ENCODE measurements at places on chromosomes 4 and X.

DNA sequence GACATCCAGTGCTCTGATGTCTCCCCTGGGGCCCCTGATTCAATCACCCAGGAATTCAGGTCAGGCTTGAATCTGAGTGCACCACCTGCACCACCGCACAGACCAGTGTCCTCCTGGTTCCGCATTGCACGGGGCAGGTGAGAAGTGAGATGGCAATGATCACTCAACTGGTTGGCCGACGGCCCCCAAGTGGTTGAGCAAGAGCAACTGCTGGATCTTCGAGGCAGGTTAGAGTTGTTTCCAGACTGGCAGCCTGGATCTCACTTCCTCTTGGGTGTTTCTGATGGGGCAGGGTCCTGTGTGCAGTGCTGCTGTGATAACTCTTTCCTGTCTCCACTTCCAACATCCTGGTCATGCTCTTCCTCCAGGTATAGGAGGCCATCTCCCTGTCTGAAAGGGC is 50.4 kb downstream of the C4orf50 start:
- no peak for DNase-seq

- DNase-seq, result peak; percentile 86
These were observed 297.2 kb upstream of the AADAT start for GRCh38 chr4:170386971-170387370.

DNA sequence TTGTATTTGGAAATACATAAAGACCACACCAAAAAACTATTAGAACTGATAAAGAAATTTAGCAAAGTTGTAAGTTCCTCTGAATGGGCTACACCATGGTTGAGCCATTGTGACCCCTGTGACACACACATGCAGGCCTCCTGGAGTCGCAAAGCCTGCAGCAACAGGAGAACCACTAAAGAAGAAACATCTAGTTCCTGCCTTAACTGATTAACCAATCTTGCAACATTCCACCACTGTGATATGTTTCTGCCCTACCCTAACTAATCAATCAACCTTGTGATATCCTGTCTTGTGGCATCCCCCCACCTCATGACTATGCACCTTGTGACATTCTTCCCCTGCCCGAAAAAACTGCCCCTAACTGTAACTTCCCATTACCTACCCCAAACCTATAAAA is 401.8 kb downstream of the PRDM5 start:
- no peak for DNase-seq

DNA sequence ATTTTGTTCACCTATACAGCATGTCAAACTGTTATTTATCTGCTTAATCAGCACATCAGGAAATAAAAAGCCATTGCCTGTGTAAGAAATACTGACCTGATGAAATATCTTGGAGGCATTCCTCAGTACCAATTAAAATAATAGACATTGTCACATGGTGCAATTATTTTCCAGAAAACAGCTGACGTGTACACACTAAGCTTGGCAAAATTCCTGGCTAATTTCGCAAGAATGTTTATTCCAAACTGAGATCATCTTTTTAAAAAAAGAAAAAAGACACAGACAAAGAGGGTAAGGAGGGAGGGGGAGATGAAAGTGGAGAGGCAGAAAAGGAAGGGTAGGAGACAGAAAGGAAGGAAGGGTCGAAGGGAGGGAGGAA is 61.9 kb upstream of the NFKB1 start:
- DNase-seq, result peak; percentile 98

- DNase-seq, result peak; percentile 37
These were observed 253.1 kb upstream of the GPC4 start for GRCh38 chrX:133668225-133668931.

DNA sequence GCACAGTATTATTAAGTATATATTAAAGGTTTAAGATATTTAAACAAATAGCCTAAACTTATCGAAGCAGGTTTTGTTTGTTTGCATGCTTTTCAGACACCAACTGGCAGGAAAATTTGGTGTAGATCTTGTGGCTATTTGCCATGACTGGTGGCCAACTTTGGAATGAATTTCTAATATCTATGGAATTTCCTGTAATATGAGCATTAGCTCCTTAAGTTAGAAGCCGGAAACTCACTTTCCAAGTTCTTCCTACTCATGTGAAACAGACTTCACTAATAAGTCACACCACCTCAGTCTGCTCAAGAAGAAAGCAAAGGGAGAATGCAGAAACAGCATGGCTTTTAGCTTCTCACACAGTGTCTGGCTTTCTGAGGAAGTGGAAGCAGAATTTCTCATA is 563.9 kb downstream of the GRXCR1 start:
- DNase-seq, result peak; percentile 88

DNA sequence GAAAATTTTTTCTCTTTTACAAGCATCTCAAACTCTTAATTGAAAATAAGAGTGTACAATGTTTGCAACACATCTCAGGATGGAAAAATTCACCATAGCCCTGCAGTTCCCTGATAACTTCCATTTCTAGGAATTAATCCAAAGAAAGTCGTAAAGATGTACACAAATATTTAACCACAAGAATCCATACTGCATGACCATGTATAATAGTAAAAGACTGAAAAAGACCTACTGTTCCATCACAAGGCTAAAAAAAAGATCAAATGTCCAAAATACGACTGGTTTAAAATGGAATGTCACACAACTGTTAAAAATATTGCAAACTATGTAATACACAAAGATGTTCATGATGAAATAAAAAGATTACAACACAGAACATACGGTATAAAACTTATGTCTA is 32.1 kb downstream of the HUWE1 start:
- DNase-seq, result peak; percentile 30

DNA sequence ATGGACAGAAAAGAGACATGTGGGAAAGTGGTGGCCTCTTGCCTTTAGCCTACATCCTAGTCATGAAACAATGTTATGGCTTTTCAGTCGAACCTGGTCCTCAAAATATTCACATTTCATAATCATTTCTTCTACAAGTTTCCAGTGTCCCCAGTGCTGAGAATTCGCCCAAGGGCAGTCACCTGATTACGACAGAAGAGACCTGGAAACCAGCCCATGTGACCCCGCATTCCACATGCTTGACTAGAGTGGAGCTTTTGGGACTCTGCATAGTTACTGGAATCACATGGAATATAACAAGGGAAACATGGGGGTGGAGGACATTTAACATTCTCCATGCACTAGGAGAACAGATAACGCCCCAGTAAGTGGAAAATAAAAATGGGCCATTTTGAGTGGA is 100.1 kb downstream of the PPARGC1A start:
- peak; percentile 54 for DNase-seq

DNA sequence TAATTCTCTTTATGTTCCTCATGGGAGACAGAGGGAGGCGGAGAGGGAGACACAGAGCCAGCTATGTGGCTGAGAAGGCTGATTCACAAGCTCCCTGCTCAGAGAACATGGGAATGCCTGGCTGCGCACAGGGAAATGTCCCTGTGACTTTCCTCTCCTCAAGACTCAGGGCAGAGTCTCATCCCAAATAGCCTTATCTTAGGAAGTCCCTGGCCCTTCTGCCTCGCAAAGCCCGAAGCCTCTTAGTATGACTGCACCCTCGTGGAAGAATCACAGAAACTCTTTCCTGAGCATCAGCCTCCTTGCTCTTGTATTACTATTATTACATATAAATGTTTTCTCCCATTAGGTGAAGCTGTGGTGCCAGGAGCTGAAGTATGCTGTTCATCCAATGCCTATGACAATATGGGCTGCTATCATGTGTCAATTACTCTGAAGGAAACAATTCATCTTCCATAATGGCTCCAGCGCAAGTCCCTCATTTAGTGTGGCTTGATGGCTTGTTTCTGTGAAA is 230.5 kb downstream of the MGST2 start:
- no peak for DNase-seq

DNA sequence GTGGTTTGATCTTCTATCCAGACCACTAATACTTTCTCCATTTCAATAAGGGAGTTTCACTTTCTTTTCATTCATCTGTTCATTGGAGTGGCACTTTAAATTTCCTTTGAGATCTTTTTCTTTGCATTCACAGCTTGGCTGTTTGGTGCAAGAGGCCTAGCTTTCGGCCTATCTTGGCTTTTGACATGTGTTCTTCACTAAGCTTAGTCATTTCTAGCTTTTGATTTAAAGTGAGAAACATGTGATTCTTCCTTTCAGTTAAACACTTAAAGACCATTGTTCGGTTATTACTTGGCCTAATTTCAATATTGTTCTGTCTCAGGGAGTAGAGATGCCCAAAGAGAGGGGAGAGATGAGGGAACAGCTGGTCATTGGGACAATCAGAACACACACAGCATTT is 24.3 kb downstream of the CXCL13 start:
- DNase-seq, result no peak
